Aorta (tissue), 5 donors: ENCODE measurements at places on chromosomes 6 and 20.

DNA sequence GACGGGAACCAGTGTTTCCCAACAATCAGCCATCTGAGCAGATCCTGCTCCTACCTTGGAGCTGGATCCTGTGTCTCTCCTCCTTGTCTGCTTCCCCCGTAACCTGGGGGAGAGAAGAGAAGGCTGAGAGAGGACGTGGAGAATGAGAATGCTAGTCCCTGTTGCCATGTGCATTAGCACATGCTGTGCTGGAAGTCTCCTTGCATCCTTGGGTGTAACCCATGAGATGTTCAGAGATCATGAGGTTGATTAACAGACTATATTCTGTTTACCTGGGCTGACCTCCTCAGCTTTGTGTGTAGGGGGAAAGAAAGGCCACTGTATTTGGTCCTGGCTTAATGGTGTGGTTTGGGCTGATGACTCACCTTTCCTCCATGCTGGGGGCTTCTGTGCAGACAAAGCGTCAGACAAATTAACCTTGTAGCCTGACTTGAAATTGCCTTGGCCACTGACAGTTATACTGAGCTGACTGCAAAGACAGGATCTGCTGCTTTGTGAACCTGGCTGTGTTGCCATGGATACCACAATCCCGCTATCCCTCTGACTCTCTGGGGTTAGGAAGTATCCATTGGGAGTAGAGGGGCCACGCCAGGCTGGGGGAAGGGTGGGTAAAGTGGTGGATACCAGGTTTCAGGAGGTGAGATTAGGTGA lies 243.7 kb upstream of the CHD6 start:
- H3K27ac ChIP-seq = no peak overlapping the region
- H3K4me1 ChIP-seq = no peaks in the 10 kb centered on the region
- H3K4me3 ChIP-seq = no peak overlapping the region

DNA sequence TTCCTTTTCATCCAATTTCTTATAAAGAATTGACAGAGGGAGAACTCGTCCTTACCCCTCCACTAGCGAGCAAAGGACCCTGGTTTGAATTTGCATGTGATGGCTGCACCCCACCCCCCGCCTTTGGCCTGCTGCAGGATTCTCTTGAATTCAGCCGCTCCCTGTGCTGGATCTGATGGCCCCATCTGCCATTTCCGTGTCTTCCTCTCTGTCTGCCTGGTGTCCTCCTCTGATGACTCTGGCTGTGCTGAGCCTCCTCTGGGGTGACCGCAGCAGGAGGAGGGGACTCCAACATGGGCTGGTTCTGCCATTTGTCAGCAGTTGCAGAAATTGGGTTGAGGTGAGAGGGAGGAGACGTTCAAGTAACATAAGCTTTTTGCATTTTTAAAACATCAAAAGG lies 188.8 kb downstream of the DLL1 start:
- H3K4me3 ChIP-seq = no peak overlapping the region
- peak; percentile 22 for DNase-seq
- no peaks in the 10 kb centered on the region for H3K27me3 ChIP-seq
- H3K4me1 ChIP-seq = no peaks in the 10 kb centered on the region
- H3K27ac ChIP-seq = no peak overlapping the region

DNA sequence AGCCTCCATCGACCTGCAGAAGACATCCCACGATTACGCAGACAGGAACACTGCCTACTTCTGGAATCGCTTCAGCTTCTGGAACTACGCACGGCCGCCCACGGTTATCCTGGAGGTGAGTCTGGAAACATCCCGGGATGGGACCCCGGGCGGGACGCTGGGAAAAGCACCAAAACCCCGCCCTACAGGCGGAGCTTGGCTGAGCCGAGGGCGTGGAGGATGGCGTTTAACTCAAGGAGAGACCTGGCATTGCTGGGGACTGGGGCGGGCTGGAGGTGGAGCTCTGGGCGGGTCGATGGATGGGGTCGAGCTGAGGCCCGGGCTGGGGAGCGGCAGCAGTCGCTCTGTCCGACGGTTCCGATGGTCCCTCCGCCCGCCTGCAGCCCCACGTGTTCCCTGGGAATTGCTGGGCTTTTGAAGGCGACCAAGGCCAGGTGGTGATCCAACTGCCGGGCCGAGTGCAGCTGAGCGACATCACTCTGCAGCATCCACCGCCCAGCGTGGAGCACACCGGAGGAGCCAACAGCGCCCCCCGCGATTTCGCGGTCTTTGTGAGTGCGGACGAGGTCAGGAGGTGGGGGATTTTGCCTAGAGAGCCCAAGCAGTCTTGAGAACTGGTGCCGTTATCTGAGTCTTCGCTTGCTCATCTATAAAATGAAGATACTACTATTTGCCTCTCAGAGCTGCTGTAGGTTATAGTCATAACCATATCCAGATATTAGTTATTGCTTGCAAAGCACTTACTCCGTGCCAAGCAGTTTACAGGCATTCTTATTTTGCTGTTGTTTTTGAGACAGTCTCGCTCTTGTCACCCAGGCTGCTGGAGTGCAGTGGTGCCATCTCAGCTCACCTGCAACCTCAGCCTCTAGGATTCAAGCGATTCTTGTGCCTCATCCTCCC lies 3.8 kb downstream of the SPAG4 start:
- no peaks in the 10 kb centered on the region for H3K27me3 ChIP-seq
- DNase-seq = peak; percentile 85
- peak overlapping the region; percentile 10 for H3K4me3 ChIP-seq
- H3K36me3 ChIP-seq = no peaks in the 10 kb centered on the region
- no peaks in the 10 kb centered on the region for H3K4me1 ChIP-seq
- no peak overlapping the region for H3K27ac ChIP-seq

DNA sequence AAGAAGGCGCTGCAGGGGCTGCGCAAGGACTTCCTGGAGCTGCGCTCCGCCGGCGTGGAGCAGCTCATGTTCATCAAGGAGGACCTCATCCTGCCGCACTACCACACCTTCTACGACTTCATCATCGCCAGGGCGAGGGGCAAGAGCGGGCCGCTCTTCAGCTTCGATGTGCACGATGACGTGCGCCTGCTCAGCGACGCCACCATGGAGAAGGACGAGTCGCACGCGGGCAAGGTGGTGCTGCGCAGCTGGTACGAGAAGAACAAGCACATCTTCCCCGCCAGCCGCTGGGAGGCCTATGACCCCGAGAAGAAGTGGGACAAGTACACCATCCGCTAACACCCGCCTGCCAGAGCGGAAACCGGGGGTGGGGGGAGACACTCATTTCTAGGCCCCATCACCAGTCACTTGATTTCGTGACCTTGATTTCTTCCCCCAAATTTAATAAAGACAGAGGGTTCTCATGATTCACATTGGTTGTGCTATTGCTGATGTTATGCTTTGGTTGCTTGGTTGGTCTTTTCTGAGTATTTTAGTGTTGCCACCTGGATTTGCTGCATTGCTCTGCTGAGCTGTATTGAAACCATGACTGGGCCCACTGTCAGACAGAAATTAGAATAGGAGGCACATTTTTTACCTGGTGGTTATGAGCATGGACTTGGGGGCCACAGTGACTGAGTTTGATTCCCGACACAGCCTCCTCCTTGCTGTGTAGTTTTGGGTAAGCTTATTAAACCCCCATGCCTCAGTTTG lies 1.5 kb downstream of the FAM50B start:
- H3K27ac ChIP-seq = no peak overlapping the region
- peaks cover 4% of the 10 kb centered on the region for H3K4me1 ChIP-seq
- no peak for DNase-seq
- H3K36me3 ChIP-seq = no peaks in the 10 kb centered on the region
- H3K27me3 ChIP-seq = no peaks in the 10 kb centered on the region

DNA sequence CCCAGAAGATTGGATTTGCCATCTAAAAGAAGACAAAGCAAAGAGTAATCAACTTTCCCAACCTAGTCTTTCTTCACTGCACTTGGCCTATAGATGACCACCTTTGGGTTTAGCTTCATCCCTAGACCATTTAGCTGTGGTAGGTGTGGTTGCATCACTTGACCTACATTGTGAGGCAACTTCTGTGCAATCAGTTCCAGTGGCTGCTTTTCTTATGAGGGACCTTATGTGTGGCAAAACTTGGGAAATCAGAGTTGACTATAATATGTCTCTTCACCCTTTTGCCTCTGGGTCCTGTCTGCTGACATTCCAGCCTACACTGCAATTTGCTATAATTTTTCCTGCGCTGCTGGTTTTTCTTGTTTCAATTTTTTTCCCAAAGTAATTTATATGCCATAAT lies 55.2 kb downstream of the PRDM13 start:
- DNase-seq = no peak
- no peak overlapping the region for H3K27ac ChIP-seq
- H3K27me3 ChIP-seq = no peaks in the 10 kb centered on the region
- H3K36me3 ChIP-seq = no peaks in the 10 kb centered on the region
- no peak overlapping the region for H3K4me3 ChIP-seq
- no peaks in the 10 kb centered on the region for H3K4me1 ChIP-seq

DNA sequence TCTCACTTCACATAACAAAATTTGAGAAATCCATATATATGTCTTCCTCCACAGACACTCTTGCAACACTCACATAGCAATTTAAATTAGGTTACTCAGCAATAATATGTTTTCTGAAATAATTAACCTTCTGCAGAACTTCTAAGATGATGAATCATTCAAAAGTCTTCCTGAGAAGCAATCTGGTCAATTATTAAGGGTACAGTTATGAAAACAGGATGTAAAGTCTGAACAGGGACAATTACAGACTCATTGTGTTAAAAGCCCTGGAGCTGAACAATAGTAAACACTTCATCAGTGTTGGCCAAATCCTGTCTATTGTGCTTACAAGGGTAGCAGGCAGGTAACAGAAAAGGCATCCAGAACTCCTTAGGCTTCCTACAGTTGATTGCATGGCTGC lies 75.4 kb downstream of the FILIP1 start:
- DNase-seq = no peak
- H3K4me1 ChIP-seq = peaks cover 7% of the 10 kb centered on the region
- H3K4me3 ChIP-seq = no peak overlapping the region
- no peaks in the 10 kb centered on the region for H3K27me3 ChIP-seq
- no peak overlapping the region for H3K27ac ChIP-seq
- H3K36me3 ChIP-seq = no peaks in the 10 kb centered on the region

- H3K27ac ChIP-seq = no peak overlapping the region
- H3K4me1 ChIP-seq = no peaks in the 10 kb centered on the region
- peaks cover 3% of the 10 kb centered on the region for H3K36me3 ChIP-seq
- DNase-seq = no peak
- no peaks in the 10 kb centered on the region for H3K27me3 ChIP-seq
These were observed 59.9 kb downstream of the ENPP1 start for GRCh38 chr6:131867744-131868143.

DNA sequence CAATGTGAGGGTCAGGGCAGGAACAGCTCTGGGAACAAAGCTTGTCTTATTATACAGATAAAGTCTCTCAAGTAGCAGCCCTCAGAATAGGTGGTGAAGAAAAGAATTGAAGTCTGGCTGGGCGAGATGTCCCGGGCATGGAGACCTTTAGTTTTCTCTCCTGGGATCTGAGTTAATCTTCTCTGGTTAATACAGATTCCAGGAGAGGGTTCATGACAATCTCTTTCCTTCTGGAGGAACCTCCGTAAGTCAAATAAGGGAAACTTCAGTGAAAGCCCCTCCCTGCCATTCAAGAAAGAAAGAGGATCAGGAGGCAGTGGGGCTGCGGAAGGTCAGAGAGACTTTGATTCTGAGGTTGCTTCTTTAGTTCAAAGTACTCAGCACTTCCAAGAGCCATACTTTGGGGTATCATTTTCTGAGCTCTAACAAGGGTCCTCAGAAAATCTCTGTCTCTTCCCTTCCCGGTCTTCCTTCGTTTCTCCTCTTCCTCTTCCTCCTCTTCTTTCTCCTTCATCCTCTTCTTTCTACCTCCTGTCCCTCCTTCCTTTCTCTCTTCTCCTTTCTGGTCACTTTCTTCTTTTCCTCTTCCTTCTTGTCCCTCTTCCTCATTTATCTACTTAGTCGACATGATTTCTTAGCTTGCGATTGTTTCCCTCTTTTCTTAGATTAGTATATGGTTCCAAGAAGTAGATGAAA lies 4.6 kb upstream of the ZNF184 start:
- no peaks in the 10 kb centered on the region for H3K4me1 ChIP-seq
- no peaks in the 10 kb centered on the region for H3K27me3 ChIP-seq
- H3K4me3 ChIP-seq = no peak overlapping the region
- H3K27ac ChIP-seq = no peak overlapping the region
- no peak for DNase-seq

GRCh38 chr20:9302091-9302462 lies 212.3 kb upstream of the LAMP5 start:
- H3K4me1 ChIP-seq = peaks cover 3% of the 10 kb centered on the region
- H3K27ac ChIP-seq = no peak overlapping the region
- no peak overlapping the region for H3K4me3 ChIP-seq
- no peak for DNase-seq
- no peaks in the 10 kb centered on the region for H3K36me3 ChIP-seq
- H3K27me3 ChIP-seq = no peaks in the 10 kb centered on the region

GRCh38 chr20:49275636-49276035 lies 2.2 kb downstream of the ZNFX1 start:
- no peak overlapping the region for H3K4me3 ChIP-seq
- H3K4me1 ChIP-seq = no peaks in the 10 kb centered on the region
- peaks cover 6% of the 10 kb centered on the region for H3K36me3 ChIP-seq
- no peaks in the 10 kb centered on the region for H3K27me3 ChIP-seq
- no peak for DNase-seq

- no peak overlapping the region for H3K27ac ChIP-seq
- H3K4me1 ChIP-seq = peaks cover 4% of the 10 kb centered on the region
- no peak for DNase-seq
- H3K27me3 ChIP-seq = no peaks in the 10 kb centered on the region
These were observed 115.6 kb downstream of the EPB41L2 start for GRCh38 chr6:130947464-130947863.

DNA sequence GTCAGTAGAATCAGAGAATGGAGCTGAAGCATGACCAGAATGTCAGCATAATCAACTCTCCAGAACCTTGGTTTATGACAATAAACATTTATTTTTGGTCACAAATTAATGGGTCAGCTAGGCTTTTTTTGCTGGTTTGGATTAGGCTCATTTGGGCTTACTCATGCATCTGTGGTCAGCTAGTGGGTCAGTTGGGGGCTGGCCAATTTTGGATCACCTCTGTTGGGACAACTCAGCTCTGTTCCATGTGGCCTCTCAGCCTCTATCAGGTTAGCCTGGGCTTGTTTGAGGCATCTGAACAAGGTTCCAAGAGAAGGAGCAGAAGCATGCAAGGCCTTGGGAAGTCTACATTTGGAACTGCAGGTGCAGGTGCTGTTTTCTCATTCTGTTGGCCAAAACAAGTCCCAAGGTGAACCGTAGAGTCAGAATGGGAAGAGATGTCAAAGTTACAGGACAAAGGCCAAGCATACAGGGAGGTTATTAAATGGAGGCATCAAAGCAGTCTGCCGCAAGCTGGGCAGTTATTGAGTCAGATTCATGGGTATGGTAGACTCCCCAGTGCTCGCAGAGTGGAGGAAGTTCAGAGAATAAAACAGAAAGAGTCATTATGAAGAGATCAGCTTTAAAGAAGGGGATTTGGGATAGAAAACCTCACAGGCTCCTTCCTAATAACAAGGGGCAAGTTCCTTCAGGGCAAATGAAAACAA lies 173.0 kb downstream of the PLCB4 start:
- H3K4me1 ChIP-seq = no peaks in the 10 kb centered on the region
- DNase-seq = no peak
- H3K27me3 ChIP-seq = no peaks in the 10 kb centered on the region
- H3K36me3 ChIP-seq = no peaks in the 10 kb centered on the region
- no peak overlapping the region for H3K4me3 ChIP-seq

- peak overlapping the region; percentile 99 for H3K27ac ChIP-seq
- H3K4me1 ChIP-seq = no peaks in the 10 kb centered on the region
- no peaks in the 10 kb centered on the region for H3K36me3 ChIP-seq
- no peak overlapping the region for H3K4me3 ChIP-seq
These were observed 76.1 kb downstream of the TBX18 start for GRCh38 chr6:84688141-84688873.

- no peaks in the 10 kb centered on the region for H3K4me1 ChIP-seq
- DNase-seq = no peak
- no peak overlapping the region for H3K4me3 ChIP-seq
- H3K27ac ChIP-seq = no peak overlapping the region
- no peaks in the 10 kb centered on the region for H3K36me3 ChIP-seq
These were observed 92.7 kb downstream of the DACT2 start for GRCh38 chr6:168226902-168227318.
